ENCODE measurements at places on chromosomes 13 and 19. TPM values are rescaled to one million over a fixed set of nuclear protein-coding genes. Genes with fewer than 3 reads are reported as not detected.
A peak's percentile ranks its signal among the peaks of the same experiment; 100 is the strongest.

GRCh38 chr13:39954476-39954875 lies 299.0 kb downstream of the COG6 start:
- no peak overlapping the region for H3K27ac ChIP-seq
- H3K4me3 ChIP-seq: no peak overlapping the region
- H3K27me3 ChIP-seq: no peaks in the 10 kb centered on the region
- H3K4me1 ChIP-seq: peaks cover 7% of the 10 kb centered on the region
- no peaks in the 10 kb centered on the region for H3K36me3 ChIP-seq

GRCh38 chr13:50388481-50388880 lies 373.2 kb downstream of the KCNRG start:
- DNase-seq: no peak
- no peaks in the 10 kb centered on the region for H3K36me3 ChIP-seq
- H3K27ac ChIP-seq: no peak overlapping the region
- no peak overlapping the region for H3K4me3 ChIP-seq

GRCh38 chr19:31249217-31249616 lies 100.0 kb downstream of the TSHZ3 start:
- H3K4me3 ChIP-seq: no peak overlapping the region
- no peaks in the 10 kb centered on the region for H3K27me3 ChIP-seq
- H3K36me3 ChIP-seq: no peaks in the 10 kb centered on the region
- no peak for DNase-seq

GRCh38 chr13:77139306-77139705 lies 112.3 kb upstream of the FBXL3 start:
- no peaks in the 10 kb centered on the region for H3K27me3 ChIP-seq
- DNase-seq: no peak
- H3K4me1 ChIP-seq: peaks cover 17% of the 10 kb centered on the region
- H3K27ac ChIP-seq: no peak overlapping the region
- peaks cover 38% of the 10 kb centered on the region for H3K36me3 ChIP-seq

- peaks cover 23% of the 10 kb centered on the region for H3K27me3 ChIP-seq
- DNase-seq: no peak
- H3K36me3 ChIP-seq: no peaks in the 10 kb centered on the region
- H3K4me1 ChIP-seq: no peaks in the 10 kb centered on the region
These were observed 389.3 kb downstream of the FGF14 start for GRCh38 chr13:102012299-102013293.

DNA sequence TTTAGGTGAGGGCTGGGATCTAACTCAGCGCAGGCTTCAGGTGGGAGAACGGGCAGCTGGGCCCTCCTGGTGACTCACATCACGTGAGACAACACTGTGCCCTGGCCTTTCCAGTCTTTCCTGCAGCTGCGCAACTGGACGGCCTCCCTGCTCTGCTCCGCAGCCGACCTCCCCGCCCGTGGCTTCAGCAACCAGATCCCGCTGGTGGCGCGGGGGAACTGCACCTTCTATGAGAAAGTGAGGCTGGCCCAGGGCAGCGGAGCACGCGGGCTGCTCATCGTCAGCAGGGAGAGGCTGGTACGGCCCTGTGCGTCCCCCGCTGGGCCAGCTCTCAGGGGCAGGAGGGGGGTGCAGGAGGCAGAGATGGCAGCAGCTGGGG lies 8.8 kb downstream of the SPPL2B start:
- peaks cover 9% of the 10 kb centered on the region for H3K36me3 ChIP-seq
- peaks cover 46% of the 10 kb centered on the region for H3K4me1 ChIP-seq
- DNase-seq: peak; percentile 74

DLL3 gene
- total RNA-seq: 0.40 TPM

GNG14 gene
- not detected for total RNA-seq

CD22 gene
- 56.3 TPM for total RNA-seq

METTL21C gene
- total RNA-seq: not detected

AKT1S1 gene
- 45.3 TPM for total RNA-seq
